ENCODE measurements at places on chromosomes 1 and 21.

- DNase-seq, result no peak
Measured at GRCh38 chr1:208756339-208756981, 512.3 kb upstream of the PLXNA2 start.

DNA sequence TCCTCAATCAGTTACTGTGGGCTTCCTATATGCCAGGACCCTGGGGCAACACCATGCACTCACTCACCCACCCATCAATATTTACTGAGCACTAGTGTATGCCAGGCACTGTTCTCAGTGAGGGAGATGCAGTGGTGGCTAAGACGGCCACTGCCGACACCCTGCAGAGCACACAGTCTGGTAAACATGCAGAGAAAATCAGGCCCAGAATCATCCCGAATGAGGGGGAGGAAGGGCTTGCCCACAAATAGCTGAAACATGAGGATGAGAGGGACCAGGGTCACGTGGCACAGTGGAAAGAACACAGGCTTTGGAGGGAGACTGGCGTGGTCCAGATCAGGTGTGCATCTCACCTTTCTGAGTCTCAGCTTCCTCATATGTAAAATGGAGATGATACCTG lies 89.2 kb upstream of the IGSF21 start:
- DNase-seq, result no peak

- DNase-seq, result no peak
Measured at GRCh38 chr1:107547363-107548155, 406.7 kb downstream of the NTNG1 start.

GRCh38 chr1:226004396-226004795 lies 5.3 kb upstream of the SDE2 start:
- no peak for DNase-seq

- DNase-seq, result no peak
Measured at GRCh38 chr1:48726557-48727215, 50.0 kb downstream of the BEND5 start.

GRCh38 chr1:7266561-7266960 lies 481.3 kb downstream of the CAMTA1 start:
- no peak for DNase-seq

DNA sequence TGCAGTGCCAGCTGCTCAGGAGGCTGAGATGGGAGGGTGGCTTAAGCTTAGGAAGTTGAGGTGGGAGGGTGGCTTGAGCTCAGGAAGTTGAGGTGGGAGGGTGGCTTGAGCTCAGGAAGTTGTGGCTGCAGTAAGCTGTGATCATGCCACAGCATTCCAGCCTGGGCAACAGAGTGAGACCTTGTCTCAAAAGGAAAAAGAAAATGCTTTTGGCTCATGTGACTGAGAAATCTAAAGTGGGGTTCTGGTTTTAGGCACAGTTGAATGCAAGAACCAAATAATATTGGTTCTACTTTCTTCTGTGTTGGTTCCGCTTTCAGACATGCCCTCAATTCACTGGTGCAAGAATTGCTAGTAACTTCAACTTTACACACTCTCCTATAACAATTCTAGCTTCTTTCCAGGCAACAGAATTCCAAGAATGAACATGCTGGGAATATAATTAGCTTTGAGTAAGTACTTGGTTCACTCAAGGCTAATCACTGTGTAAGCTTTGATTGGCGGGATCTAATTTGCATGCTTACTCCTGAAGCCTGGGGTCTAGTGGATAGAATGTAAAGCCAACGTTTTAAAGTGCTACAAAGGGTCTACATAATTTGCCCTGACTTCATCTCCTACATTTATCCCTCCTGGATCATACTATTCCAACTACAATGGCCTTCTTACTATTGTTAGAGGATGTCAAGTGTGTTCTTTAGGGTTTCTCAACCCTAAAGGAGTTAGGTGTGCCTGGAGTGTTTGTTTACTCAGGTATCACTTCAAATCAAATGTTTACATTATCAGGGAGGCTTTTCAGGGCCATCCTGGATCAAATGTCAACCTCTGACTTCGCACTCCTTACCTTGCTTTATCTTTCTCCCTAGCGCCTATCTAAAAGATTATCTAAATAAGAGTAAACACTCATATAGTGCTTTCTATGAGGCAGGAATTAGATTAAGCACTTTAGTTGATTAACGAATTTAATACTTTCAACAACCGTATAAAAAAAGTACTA lies 115.1 kb downstream of the SLC16A1 start:
- DNase-seq, result no peak

DNA sequence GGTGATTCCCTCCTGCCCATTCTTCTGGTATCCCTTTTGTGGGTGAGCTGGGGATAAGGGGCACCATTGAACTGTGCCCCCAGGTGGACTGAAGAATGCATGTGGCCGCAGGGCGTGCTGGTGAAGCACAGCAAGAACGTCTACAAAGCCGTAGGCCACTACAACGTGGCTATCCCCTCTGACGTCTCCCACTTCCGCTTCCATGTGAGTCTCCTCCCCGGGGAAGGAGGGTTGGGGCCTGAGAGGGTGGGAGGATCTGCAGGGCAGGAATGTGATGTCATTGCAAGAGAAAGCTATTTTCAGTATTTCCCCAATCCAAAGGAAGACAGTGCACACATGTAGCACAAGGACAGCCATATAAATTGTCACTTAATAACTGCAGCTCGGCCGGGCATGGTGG lies 7.5 kb upstream of the KPNA6 start:
- DNase-seq, result no peak

Measured in lung (tissue), 17 donors.